C1 segment of cervical spinal cord (tissue), 14 donors: ENCODE measurements at places on chromosomes 1 and 21.

- no peak for DNase-seq
Measured at GRCh38 chr1:98055457-98055856, 134.6 kb upstream of the DPYD start.

DNA sequence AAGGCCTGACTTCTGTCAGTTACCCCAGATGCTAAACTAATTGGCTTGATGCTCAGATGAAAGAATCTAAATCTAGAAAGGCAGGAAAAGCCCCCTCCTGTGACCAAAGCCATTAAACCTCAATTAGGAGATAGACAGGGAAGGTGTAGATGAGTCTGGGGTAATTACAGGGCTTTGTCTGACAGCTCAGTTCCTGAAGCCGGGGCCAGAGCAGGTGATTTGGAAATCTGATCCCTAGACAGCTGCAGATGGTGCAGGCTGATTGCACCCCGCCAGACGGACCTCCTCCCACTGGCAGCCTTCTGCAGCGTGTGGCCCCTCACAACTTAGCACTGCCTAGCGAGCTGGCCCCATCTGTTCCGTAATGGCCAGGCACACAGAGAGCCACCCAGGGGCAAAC lies 395.1 kb downstream of the HLX start:
- DNase-seq = no peak

DNA sequence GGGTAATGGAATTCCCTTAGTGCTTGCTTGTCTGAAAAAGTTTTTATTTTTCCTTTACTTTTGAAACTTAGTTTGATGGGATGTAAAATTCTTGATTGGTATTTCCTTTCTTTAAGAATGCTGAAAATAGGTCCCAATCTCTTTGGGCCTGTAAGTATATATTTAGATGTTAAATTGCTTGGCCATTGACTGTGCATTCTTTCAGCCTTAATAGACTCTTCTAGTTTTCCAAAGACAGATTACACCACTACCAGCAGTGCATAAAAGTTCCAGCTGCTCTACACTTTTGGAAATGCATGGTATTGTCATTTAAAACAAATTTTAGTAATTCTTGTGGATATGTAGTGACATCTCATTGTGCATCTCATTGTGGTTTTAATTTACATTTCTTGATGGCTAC lies 464.8 kb upstream of the USP24 start:
- no peak for DNase-seq

DNA sequence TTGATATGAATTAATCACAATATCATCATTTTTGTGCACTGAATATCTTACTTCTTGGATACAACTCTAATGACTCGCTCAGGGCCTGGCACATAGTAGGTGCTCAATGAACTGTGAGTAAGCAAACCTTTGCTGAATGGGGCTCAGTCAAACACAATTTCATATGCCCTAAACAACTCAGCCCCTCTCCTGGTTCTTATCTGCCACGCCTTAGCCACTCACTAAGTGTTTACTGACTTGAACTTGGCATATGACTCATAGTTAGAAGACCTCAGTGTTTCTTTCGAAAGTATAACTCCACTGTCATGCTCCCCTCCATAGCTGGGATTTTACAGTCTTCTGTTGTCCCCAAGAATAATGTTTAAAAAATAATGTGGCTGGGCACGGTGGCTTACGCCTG lies 4.8 kb upstream of the IFNLR1 start:
- no peak for DNase-seq

- no peak for DNase-seq
Measured at GRCh38 chr1:51421964-51422363, 91.6 kb upstream of the TTC39A start.

DNA sequence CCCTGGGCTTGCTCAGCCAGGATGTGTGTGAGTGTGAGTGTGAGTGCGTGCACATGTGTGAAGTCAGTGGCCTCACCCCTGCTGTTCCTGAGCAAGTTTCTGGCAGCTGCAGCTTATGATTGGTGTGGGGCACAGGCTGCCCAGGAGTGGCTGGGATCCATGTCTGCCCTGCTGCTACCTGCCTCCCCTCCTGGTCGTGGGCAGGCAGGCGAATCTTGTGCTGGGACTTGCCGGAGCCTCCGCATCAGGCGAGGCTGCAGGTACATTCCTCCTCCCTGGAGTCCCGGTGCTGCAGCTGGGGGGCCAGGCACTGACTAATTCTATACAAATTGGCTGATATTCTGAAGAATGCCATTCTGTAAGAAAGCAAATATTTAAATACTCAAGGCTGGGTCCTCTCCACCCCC lies 85.6 kb upstream of the WNT4 start:
- no peak for DNase-seq

GRCh38 chr1:153612111-153612754 lies 704 bp downstream of the S100A16 start:
- DNase-seq = peak; percentile 13

GRCh38 chr1:47440599-47441081 lies 2.8 kb downstream of the FOXD2 start:
- no peak for DNase-seq

DNA sequence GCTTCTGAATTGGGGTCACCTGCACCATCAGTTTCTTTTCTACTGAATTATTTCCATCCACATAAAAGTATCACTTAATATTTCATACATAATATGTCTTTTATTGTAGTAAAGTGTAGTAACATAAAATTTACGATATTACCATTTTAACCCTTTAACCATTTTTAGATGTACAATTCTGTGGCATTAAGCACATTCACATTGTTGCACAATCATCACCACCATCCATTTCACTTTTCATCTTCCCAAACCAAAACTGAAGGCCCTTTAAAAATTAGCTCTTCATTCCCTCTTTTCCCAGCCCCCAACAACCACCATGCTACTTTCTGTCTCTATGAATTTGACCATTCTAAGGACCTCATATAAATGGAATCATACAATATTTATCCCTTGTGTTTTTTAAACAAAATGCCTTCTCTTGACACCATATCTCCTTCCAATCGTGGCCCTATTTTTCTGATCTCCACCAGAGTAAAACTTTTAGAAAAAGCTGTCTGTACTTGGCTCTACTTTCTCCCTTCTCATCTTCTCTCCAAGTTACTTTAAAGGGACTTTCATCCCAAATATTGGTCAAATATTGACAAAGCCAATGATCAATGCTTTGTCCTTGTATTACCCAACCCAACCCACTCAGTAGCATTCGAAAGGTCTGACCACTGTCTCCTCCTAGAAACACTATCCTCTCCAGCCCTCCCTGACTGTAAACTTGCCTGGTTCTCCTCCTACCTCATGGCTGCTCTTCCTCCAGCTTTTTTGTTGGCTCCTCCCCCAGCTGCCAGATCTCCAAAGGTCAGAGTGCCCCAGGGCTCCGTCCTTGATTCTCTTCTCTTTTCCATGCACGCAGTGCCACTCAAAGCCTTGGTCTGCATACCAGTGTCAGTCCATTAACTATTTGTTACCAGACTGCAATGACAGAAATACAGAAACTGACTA lies 44.7 kb downstream of the SLC30A10 start:
- no peak for DNase-seq

- DNase-seq = no peak
Measured at GRCh38 chr1:86419277-86419903, 4.6 kb upstream of the CLCA2 start.

GRCh38 chr1:61299463-61299862 lies 217.1 kb downstream of the NFIA start:
- no peak for DNase-seq

GRCh38 chr1:79198832-79199231 lies 192.3 kb upstream of the ADGRL4 start:
- no peak for DNase-seq
